HS-5 (cell line): ENCODE measurements at places on chromosomes 2 and 18.

DNA sequence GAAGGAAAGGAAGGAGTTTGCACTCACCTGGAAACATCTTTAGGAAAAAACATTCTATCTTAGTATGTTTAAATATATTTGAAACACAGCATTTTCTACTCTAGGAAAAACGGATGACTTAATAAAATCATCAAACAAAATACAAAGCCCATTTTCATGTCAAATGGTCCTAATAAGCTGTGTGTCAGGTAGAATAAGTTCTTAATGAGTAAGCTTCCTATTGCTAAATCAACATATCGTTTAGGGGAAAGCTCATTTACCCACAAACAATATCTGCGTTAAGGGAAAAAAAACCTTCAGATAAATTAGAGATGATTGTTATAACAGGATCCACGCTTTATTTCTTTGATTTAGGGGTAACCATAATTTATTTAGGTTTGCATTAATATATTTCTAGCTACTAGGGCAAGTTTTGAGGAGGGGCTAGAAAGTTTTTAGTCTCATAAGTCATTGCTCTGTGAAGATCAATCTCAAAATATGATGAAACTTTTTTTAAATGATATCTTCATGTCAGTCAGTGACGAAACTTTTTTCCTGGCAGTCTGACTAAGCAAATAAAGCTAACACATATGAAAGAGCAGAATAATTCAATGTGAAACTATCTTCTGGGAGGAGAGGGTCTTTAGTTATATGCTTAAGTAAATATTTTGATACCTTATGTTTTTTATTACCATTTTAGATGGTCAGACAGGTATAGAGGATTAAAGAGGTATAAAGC, 147.1 kb downstream of the WDSUB1 start:
- DNase-seq = no peak

DNA sequence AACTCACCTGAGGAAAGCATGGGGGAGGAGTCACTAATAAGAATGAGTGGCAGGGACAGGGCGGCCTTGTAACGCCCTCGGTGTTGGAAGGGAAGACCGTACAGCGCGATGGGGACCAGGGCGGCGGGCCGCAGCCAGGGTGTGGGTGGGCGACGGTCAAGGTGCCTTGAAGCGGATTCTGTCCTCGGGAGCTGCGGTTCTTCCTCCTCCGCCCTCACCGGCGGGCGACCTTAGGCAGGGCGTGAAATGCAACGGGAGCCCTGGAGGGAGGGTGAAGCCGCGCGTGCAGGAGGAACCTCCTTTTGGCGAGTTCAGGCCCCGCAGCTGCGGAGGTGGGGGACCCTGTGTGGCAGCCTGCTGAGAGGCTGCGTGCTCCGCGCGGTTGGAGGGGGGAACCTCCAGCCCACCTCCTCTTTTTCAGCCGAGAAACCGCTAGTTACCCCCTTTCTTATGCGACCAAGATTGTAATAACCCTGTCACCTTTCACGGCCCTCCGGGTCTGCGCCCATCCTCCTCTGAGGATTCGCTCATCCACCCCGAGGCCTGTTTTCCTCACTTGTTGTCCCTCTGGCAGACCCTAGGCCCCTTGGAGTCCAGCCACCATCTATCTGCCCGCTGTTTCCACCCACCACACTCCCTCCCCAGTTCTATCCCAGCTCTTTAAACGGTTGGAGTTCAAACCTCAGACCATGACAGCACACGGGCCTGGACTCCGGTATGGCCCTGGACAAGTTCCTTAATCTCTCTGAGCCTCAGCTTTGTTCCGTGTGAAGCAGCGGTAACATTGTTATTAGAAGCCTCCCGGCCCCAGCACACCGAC, 823 bp upstream of the RNU2-63P start:
- no peak for DNase-seq

DNA sequence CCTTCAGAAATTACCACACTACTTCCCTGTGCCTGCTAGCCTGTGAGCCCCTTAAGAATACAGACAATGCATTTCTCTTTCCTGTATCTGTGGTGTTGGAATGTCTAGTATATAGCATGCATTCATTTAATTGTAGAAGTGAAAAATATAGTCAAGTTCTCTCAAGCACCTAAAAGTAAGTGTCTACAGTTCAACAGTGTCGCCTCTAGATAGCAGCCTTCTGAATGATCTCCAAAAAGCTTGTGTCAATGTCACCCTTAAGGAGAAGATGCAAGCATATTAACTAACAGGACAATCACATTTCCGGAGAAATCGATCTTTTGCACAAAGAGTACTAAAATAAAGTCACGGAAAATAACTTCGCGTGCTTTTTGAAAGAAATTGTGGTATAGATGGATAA, 27.5 kb upstream of the DSG3 start:
- no peak for DNase-seq

DNA sequence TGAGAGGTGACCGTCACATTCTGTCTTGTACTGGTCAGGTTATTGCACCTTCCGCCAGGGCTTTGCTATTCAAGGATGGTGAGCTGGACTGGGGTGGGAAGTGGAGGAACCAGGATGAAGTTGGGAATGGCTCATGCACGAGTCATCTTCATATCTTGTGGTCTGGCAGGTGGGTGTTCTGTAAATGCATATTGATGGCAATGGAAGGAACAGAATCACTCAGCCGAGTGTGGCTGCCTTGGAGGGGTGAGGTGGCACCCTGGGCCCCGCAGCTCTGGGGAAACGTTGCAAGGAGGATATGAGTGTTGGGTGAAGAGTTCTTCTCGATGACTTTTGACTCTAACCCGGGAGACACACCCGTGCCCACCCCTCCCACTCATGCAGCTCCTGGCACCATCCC, 1.2 kb downstream of the NEU2 start:
- DNase-seq = peak; percentile 63

DNA sequence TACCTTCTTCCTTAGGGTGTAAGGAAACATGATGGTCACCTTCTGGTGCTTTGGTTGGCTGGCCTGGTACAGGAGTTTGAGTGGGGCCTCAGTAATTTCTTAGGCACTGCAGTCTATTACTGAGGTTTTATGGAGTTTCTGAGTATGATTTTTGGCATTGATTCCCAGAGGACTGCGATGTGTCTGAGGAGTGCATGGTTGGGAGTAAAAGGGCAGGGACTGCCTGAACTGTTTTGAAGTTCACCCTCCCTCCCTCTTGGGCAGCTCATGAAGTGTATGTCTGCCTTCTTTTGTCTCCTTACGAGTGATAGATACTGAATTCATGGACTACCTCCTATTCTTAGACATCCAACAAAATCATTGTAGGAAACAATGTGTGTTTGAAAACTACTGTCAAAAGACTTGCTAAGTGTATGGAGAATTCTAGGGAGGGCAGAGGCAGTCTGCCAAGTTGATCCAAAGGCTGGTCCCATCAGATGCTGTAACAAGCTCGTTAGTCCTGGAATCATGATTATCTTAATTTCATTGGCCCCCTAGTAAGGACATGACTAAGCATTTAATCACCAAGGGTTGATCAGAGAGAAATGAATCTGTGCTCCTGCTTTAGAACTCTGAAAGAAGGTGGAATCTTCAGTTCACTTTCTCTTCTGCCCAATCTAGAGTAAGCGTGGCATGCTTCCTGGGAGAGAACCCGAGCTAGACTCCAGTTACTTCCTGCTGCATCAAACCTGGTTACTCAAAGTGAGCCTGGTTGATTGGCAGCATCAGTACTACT, 26.5 kb downstream of the LYPD6B start:
- no peak for DNase-seq

DNA sequence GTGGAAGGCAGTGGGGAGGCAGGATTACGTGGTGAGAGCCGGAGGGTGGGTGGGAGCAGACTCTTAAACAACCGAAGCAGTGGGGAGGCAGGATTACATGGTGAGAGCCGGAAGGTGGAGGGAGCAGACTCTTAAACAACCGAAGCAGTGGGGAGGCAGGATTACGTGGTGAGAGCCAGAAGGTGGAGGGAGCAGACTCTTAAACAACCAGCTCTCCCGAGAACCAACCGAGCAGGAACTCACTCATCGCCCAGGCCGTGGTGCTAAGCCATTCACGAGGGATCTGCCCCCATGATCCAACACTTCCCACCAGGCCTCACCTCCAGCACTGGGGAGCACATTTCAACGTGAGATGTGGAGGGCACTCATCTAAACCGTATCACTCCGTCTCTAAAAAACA, 87.7 kb downstream of the RTP5 start:
- DNase-seq = no peak

DNA sequence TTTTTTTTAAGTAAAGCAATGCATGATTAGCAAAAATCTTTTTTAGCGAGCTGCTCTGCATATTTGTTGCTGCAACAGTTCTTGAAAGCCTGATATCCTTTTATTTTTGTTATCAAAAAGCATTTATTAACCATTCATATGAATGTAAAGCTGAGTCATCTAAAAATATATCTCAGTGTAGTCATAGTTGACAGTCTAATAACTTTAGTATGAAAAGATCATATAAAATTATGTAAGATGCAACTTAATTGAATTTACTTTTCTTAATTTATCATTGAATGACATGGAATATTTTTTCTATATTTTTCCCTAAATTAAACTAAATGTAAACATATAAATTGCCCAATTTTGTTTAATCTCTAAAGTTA, 8.5 kb downstream of the UGP2 start:
- no peak for DNase-seq

DNA sequence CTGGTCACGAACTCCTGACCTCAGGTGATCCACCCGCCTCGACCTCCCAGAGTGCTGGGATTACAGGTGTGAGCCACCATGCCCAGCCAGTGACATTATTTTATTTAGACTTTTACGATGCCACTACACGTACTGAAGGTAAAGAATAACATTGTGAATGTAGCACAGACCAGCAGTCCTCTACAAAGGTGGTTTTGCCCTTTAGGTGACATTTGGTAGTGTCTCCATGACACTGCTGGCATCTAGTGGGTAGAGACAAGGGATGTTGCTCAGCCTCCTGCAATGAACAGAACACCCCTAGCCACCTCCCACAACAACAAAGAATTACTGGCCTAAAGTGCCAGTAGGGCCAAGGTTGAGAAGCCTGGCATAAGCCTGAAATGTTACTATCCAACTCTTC, 69.5 kb downstream of the MYOM1 start:
- DNase-seq = no peak

GRCh38 chr2:173684896-173685459, 280.2 kb downstream of the SP3 start:
- no peak for DNase-seq

DNA sequence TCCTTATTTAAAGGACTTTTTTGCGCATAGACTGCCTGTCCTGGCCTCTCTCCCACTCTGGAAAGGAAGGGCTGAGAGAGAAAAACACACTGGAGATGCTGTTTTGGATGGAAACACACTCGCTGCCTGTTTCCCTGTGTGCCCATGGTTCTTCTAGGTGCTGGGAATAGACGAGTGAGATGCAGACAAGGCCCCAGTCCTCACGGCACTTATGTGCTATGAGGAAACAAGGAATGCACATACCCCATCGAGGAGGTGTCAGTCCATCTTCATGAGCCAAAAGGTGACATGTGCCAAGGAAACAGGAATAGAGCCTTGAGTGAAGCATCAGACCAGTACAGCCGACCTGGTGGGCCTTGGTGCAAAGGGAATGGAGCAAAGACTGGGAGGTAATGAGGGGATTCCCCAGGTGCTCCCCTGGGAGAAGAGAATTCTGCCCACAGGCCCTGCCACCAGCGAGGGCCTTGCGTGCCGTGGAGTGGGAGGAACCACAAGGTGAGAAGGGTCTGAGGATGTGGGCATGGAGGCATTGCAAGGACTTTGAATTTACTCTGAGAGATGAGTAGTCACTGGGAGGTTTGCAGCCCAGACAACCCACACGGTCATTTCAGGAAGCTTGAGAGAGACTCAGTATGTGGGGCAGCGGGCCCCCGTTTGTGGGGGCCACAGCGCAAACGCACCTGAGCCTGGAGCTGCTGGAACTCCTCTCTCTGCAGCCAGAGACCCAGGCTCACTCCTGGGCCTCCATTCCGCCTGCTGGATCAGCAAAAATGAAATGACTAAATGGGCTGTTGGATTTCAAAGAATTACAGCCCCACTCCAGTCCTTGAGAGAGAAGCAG, 197.5 kb upstream of the COPS8 start:
- DNase-seq = no peak

DNA sequence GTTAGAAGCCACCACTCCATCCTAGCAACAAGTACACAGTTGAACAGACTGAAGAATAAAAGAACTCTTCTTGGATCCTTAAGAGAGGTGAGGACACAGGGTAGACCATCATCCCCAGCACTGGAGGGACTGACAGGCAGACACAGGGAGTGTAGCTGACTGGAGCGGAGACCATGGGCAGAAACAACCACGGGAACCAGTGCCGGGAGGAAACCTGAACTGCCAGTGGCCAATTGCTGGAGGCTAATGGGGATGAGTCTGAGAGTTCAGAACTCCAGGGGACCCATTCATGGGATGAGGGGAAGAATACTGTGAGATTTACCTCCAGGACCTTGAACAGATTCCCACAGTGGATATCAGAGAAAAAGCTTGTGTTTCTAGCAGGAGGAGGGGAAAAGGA, 76.8 kb downstream of the HS6ST1 start:
- no peak for DNase-seq

DNA sequence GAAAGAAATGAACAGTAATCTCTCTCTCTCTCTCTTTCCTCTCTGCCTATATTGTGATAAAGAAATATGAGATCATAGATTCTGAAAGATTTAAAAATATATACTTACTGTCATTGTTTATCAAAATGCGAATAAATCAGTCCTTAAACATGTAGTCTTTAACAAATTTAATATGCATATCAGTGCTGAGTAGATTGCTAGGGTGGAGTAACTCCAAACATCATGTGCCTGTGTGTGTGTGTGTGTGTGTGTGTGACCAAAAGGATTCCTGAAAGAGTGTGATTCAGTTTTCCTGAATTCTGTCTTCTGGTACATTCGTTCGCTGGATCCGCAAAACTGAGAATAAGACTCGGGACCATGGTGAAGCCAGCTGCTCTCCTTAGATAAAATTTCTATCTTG, 24.0 kb upstream of the DSEL start:
- DNase-seq = no peak

DNA sequence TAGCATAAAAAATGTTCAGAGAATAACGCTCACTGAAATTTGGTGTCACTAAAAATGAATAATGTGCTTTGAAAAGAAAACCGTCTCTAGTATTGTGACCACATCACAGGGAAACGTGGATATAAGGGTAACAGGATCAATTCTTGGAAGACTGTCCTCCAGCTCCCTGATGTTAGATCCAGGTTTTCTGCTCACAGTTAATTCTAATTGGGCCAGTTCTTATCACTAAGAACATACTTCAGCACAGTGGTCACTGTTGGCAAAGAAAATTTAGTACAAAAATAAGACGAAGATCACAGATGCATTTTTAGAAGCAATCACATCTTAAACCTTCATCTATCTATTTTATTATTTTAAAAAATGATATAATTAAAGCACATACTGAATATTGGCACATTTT, 57.0 kb upstream of the CD226 start:
- DNase-seq = no peak

- no peak for DNase-seq
These were observed 31.3 kb downstream of the ACKR3 start for GRCh38 chr2:236600892-236601291.

GRCh38 chr2:86297382-86298147, 39.9 kb downstream of the REEP1 start:
- DNase-seq = no peak

- DNase-seq = peak; percentile 47
These were observed 79.5 kb downstream of the EPHA4 start for GRCh38 chr2:221492636-221493035.
